ENCODE measurements at places on chromosomes 6 and 20.

GRCh38 chr6:24125980-24126379, at the start of gene NRSN1:
TSS of gene NRSN1 (plus strand) at chr6:24126215. CDS start at chr6:24134328, 8,113 bp downstream.
- DNase-seq = peak; percentile 2

GRCh38 chr6:138267971-138268895, 49.9 kb upstream of the PBOV1 start:
- DNase-seq = no peak

DNA sequence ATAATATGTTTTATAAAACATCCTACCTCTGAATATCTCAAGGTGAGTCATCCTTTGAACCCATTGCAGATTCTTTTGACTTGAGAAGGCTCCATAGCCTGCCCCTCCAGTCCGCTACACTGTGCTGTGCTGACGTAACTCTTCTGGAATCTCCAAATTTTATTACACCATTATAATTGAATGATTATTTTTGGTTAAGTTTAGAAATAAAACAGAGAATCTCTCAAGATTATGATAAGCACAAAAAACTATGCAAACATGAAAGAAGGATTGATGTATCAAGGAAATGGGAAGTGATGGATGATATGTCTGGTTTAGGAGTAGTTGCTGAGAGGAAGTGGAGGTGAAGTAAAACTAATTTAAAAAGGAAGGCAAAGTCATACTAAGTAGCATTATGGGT, 1021.3 kb downstream of the HACE1 start:
- DNase-seq = no peak

DNA sequence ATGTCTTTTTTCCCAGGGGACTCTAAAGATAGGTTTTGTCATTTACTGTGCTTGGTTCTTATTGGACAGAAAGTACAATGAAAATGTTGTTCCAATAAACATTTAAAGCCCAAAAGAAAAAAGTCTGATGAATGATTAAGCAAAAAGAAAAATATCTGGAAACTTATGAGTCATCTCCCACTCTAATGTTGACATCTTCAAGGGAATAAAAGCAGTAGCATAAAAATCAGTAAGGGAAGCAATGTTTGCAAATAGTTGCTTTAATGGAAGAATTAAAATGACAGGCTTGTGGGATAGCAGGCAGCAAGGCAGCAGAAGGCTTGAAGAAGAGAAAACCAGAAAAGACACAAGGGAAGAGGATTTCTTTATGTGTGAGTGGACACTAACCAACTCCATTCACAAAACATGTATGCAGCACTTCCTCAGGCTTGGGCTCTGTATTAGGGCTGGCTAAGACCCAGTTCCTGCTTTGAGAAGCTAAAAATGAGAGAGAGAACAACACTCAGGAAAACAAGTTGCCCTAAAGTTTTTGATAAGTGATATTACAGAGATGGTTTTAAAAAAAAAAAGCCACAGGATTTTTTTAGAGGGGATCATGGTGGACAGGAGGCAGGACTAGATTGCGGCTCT, 263.2 kb upstream of the NT5E start:
- peak; percentile 44 for DNase-seq

GRCh38 chr20:59827138-59828056, 106.0 kb downstream of the SYCP2 start:
- DNase-seq = no peak

GRCh38 chr20:46203510-46203837, 85.4 kb downstream of the CD40 start:
- no peak for DNase-seq

DNA sequence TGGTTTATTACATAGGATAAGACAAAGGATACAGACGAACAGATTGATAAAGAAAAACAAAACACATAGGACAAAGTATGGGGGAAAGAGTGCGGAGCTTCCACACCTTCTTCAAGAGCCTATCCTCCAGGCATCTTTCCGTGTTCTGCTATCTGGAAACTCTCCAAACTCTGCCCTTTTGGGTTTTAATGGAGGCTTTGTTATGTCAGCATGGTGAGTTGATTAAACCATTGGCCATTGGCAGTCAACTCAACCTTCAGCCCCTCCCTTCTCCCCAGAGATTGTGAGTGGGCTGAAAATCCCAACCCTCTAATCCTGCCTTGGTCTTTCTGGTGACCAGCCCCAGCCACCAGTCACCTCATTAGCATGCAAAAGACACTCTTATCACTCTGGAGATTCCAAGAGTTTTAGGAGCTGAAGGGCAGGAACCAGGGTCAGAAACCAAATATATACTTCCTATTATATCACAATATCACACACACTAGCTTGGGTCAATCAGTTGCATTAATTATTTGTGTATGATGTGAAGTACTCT, 23.8 kb downstream of the HLA-DOB start:
- DNase-seq = no peak

DNA sequence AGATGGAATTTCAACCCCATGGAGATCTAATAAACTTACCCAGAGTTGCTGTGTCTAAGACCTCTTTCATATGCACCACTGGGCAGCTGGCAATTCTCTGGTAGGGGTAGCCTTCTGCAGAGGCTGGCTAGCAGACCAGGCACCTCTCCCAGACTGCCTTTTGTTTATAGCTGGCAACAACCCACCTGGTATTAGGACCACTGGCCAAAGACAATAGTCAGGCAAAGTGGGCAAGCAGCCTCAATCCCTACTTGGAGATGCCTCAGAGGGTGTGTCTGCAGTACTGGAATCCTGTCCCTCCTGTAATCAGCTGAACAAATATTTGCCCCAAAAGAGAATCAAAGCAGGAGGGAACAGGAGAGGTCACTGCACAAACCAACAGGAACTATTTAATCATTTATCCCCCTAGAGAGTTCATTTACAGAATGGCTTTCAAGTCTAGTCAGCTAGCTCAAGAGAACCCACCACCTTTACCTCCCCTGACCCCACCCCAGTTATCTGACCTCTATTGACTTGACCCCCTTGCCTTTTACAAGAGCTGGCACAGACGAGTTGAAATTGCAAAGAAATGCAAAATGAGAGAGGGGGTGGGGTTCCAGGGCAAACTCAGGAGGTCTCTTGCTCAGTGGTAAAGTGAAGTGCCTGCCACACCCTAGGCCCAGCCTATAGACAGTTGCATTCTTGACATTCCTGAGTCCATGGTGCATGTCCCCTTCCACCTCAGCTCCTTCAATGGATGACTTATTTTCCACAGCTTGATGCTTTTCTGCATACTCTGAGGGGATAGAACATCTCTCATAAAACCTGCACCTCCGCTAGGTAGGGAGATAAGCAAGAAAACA, 2.8 kb downstream of the BCL2L1 start:
- peak; percentile 37 for DNase-seq

DNA sequence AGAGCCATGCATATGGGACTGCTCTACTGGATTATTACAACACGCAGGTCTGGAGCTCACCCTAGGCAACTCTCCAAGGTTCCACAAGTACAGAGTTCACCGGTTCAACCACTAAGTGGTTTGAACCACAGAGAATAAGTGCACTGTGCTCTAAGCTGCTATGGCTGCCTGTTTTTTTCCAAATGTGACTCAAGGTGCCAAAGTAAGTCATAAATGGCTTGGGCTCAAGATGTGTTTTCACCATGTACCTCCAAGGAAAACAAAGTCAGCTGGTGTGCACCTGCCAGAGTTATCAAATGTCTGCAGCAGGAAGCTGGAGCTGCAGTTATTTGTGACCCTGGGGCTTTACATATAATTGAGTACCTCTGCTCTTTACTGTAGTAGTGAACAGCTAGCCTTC, 76.7 kb downstream of the PREP start:
- DNase-seq = no peak

- no peak for DNase-seq
Measured at GRCh38 chr6:99096170-99096569, 148.4 kb upstream of the FBXL4 start.

DNA sequence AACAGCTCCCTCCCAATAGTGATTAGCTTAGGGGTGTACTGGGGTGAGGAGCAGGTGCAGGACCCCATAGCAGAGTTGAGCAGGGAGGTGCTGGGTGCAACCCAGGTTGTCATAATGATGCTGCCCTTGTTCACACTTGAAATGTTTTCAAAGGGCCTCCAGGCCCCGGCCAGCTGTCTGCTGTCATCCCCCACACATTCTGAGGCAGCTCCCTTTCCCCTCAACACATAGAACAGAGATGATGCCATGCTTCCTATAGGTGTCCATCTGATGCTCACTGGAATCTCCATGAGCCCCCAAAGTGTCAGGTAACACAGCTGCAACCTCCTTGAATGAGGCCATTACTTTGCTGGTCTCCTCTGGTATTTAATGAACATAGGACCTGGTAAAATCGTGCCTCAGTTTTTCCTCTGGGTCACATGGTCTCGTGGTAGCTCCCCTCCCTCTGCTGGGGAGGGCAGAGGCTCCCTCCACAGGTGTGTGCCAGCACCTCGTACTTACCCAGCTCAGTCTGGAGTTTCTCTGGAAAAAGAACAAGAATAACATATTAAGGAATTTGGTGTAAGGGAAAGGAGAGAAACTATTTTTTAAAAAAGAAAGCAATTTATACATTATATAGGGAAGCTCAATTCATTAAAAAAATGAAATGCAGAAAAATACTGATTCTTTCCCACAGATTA, 5.6 kb downstream of the BTNL2 start:
- no peak for DNase-seq

GRCh38 chr20:62696989-62697388, 11.6 kb upstream of the NTSR1 start:
- DNase-seq = no peak

GRCh38 chr20:41078329-41078728, 49.7 kb downstream of the TOP1 start:
- peak; percentile 40 for DNase-seq

- peak; percentile 10 for DNase-seq
Measured at GRCh38 chr6:19013026-19013705, 626.0 kb downstream of the RNF144B start.

DNA sequence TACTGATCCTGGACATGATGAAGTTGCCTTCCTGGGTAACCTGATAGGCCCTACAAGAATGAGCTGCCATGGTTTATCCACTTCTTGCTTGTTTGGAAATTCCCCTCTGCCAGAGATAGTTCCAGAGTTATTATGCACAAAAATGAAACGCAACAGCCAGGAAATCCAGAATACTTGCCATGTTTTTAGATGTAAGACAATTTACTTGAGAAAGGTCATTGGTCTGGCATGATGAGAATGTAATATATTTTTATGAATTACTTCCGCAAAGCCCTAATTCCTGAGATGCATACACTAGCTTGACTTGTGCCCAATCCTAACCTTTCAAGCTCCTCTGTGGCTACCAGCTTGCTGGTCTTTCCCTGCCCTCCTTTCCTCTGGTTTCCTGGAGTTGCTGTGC, 27.9 kb upstream of the NT5E start:
- DNase-seq = no peak

- peak; percentile 67 for DNase-seq
Measured at GRCh38 chr6:3457710-3458602, 1.1 kb upstream of the SLC22A23 start.

DNA sequence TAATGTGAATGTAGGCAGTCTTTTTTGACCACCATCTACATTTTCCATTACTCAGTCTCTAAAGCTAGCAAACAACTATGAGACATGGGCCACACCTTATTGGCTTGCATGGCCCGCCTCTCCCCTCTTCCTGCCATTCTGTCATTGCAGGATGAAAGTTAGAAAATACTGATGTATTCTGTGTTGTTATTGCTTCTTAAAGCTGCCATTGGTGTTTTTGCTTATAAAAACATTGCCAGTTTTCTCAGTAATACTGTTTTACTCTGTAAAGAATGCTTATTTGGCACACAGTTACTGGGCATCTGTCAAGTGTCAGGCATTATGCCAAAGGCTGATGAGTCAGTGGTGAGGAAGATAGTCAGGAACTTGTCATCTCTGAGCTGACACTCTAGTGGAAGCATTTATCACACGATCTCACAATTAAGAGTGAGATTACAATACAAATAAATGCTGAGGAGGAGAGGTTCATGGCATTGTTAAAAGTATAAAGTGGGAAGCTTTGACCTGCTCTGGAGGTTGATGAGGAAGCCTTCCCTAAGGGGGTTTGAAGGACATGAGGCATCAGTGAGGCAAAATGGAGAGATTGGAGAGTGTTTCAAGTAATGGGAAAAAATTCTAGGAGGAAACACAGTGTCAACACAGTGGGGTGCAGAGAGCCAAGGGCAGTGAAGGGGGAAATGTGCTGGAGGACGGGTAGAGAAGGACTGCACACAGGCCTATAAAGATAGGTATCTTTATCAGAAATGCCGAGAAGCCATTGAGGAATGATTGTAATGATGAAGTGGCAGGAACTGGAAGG, 14.7 kb downstream of the KLHL32 start:
- peak; percentile 88 for DNase-seq

DNA sequence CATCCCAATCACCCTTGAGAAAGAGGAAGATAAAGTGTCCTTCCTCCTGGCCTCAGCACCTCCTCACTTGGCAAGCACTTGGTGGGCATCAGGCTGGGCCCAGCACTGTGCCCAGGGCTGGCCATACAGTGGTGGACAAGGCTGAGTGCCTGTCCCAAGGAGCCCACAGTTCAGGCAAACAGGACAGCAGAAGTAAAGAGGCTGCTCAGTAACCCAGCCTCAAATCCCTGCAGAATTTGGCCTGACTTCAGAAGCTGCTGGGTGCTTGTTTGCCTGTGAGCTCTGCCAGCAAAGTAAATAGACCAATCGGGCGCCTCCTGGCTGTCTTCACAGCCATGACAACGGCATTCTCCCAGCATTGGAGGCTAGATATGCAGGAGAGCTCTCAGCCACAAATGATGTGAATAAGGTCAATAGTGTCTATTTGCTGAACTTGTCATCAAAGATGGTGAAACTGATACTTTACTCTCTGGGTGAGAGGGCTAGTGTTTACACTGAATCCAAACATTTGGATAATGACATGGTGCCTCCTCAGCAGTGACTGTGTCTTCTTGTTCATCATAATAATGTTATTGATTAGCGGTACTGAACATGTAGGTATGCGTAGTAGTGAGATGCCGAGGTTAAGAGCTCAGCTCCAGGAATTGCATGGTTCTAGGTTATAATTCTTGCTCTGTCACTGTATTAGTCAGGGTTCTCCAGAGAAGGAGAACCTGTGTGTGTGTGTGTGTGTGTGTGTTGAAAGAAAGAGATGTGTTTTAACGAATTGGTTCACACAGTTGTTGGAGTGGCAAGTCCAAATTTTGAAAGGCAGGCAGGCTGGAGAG, 36.9 kb upstream of the FANCE start:
- peak; percentile 71 for DNase-seq

DNA sequence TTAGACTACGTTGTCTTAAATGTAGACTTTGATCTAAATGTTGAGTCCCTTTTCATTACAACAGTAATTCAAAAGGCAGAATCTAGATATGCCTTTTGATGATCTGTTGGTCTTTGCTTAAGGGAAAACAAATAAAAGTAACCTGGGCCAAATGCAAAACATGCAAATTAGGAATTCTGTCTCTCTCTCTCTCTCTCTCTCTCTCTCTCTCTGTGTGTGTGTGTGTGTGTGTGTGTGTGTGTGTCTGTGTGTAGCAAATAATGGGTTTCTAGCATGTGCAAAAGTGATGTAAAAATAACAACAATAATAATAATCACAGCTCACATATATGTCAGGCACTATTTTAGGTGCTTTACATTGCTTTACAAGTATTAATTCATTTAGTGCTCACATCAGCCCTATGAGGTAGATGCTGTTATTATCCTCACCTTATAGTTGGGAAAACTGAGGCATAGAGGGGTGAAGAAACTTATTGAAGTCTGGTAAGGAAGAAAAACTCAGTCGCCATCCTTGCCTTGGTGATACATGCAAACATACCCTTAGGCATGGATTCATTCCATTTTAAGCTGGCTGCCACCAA, 160.3 kb upstream of the ZNF217 start:
- no peak for DNase-seq

Data from bronchial epithelial cell (primary cell).